ENCODE measurements at places on chromosomes 11 and 22.

GRCh38 chr11:73198677-73199076, 19.4 kb upstream of the P2RY2 start:
- DNase-seq = no peak

DNA sequence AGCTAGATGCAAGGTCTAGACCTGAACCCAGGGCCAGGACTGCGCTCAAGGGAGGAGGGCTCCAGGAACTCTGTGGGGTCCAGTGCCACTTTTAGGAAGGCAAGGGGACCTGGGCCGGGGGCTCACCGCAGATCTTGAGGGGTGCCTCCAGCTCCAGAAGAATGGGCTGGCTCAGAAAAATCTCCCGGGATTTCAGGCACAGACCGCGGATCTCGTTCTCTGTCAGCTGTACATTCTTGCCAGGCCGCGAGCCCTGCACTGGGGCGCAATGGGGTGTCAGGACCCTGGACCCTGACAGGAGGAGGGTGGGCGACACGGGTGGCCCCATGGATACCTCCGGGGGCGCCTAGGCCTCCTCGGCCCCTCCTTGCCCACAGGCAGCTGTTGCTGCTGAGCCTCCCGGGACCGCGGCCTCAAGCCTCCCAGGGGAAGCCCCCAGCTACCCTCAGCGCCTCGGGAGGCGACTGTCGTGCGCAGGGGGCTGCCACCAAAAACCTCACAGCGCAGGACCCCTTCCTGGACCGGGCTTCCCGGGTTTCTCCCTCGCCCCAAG, 640 bp downstream of the PPP1CA start:
- no peak for DNase-seq

DNA sequence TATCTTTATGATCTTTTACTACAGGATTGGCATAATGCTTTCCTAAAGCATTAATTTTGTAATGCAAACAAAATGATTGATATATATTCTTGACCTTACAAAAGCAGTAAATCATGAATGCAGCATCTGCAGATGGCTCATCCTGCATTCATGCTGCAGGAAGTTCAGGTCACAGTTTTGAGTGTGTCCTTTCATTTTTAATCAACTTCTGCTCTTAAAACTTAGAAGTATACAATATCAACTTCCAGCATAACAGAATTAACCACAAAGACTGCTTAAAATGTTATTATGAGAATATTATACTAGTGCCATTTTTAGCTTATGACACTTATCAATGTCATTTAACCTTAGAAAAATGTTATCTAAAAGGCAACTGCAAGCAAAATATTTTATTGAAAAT, 54.0 kb downstream of the SLC36A4 start:
- DNase-seq = no peak

GRCh38 chr11:61745781-61746441, 6.5 kb upstream of the MYRF start:
- no peak for DNase-seq

DNA sequence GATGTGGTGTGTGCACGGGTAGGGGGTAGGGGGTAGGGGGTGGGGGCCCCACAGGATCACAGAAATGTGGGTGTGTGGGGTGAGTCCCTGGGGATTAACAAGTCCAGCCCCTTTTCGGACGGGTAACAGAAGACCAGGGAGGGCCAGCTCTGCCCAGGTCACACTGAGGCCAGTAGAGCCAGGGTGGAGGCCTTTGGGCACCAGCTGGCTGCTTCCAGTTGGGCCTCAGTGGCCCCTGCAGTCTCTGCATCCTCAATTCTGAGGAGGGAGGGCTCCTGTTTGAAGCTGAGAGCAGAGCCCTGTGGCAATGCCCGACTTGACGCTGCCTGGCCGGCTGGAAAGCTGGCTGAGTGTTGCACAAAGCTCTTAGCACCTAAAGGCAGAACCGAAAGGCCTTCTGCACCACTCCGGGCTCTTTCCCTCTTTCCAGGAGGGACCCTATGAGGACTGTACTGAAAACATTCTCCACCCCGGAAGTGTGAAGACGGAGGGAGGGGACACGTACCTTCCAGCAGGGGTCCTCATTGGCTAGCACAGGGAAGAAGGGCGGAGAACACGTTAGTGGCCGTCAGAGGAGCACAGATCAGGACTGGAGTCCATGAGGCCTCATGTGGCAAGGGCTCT, 120.4 kb downstream of the PHF21B start:
- DNase-seq = no peak

DNA sequence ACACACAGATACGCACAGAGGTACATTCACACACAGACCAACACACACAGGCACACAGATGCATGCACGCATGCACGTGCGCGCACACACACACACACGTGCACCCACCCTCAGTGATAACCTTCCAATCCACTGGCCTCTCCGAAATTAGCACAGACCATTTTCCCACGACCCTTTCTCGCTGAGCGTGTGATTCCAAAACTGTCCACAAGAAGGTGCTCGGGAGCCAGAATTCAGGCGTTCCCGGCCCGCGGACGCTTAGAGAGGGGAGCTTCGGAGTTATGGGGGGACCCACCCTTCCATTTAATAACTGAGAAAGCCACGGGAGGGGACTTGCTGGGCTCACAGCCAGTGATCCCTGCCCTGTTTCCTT, 33.8 kb upstream of the SLC35C1 start:
- peak; percentile 66 for DNase-seq

DNA sequence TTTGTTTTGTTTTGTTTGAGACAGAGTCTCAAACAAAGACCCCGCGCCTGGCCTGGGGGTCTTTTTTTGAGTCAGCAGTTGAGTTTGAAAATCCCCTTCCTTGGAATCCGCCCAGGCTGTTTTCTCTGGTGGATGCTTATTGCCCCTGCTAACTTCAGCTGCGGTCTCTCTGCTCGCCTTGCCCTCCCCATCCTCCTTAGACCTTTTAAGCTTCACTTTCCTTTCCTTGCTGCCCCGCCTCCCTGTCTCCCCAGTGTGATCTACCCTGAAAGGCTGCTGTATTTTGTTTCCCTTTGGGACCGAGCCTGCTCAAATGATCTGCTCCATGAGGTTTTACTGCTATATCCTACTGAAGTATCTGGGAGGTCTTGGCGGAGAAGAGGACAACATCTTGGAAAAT, 2.5 kb downstream of the USP18 start:
- DNase-seq = no peak

Data from renal pelvis (tissue), 12 donors.